ENCODE measurements at places on chromosomes 5 and 9. TPM values are rescaled to one million over a fixed set of nuclear protein-coding genes. Genes with fewer than 3 reads are reported as not detected.

The PCDHGA2 gene
- total RNA-seq: 0.62 TPM

The ZNF79 gene
- 6.3 TPM for total RNA-seq

The C9 gene
- not detected for total RNA-seq

The RNF183 gene
- total RNA-seq: not detected

The CCDC183 gene
- 0.16 TPM for total RNA-seq

The CCL27 gene
- not detected for total RNA-seq

The KDM3B gene
- total RNA-seq: 41.6 TPM

The PCDHGB6 gene
- total RNA-seq: 0.13 TPM

The MRNIP gene
- total RNA-seq: 17.9 TPM

The PLPP6 gene
- total RNA-seq: 12.8 TPM

The LIX1 gene
- total RNA-seq: not detected

The TMEM141 gene
- 77.2 TPM for total RNA-seq

The GABRA6 gene
- not detected for total RNA-seq

The PAPPA gene
- 24.8 TPM for total RNA-seq

The PCDHB12 gene
- 0.04 TPM for total RNA-seq

The DPM2 gene
- total RNA-seq: 44.1 TPM

The HK3 gene
- total RNA-seq: 0.03 TPM

The FRMPD1 gene
- total RNA-seq: 0.03 TPM

The ETF1 gene
- total RNA-seq: 120 TPM

The IGIP gene
- 0.91 TPM for total RNA-seq

The ANKRD31 gene
- total RNA-seq: 0.03 TPM

The CTNNA1 gene
- total RNA-seq: 197 TPM

The INPP5E gene
- 12.6 TPM for total RNA-seq

The TMEM171 gene
- total RNA-seq: 7.5 TPM

The LCN15 gene
- total RNA-seq: not detected

The SLC25A2 gene
- not detected for total RNA-seq

The C5orf52 gene
- total RNA-seq: not detected

The RASGRF2 gene
- 2.1 TPM for total RNA-seq

The FOXD4L6 gene
- not detected for total RNA-seq

The RIC1 gene
- total RNA-seq: 13.4 TPM

The FBN2 gene
- 16.8 TPM for total RNA-seq

The HAPLN1 gene
- not detected for total RNA-seq

The PKN3 gene
- 16.7 TPM for total RNA-seq

The GPX3 gene
- 16.4 TPM for total RNA-seq

The DDX4 gene
- total RNA-seq: not detected

The SMIM33 gene
- total RNA-seq: not detected

The JAKMIP2 gene
- not detected for total RNA-seq

The PDLIM4 gene
- not detected for total RNA-seq

The TTLL11 gene
- 3.6 TPM for total RNA-seq

The GPX8 gene
- 36.3 TPM for total RNA-seq

The GPR150 gene
- 0.18 TPM for total RNA-seq

The LRRC26 gene
- 2.2 TPM for total RNA-seq

The ALDH7A1 gene
- total RNA-seq: 81.1 TPM

The INSL4 gene
- total RNA-seq: 17.0 TPM

The OTULINL gene
- total RNA-seq: 6.1 TPM

The OR1Q1 gene
- not detected for total RNA-seq

The FSD1L gene
- total RNA-seq: 4.3 TPM

The SLC6A19 gene
- total RNA-seq: 0.01 TPM

The TXNDC15 gene
- 55.8 TPM for total RNA-seq

The SGCD gene
- 4.5 TPM for total RNA-seq

The TLX3 gene
- total RNA-seq: not detected

The CAVIN4 gene
- total RNA-seq: 0.42 TPM

The ADAMTS16 gene
- total RNA-seq: 1.9 TPM

The AIF1L gene
- 1.6 TPM for total RNA-seq

The STK32A gene
- total RNA-seq: 0.50 TPM

The ARAP3 gene
- 5.7 TPM for total RNA-seq

The SCAMP1 gene
- total RNA-seq: 25.8 TPM

All from A549 treated with CORT108297 at 1 μM for 4 hours (cell line).